NCI-H345 (cell line): ENCODE measurements at places on chromosomes 3 and 15.

GRCh38 chr15:94238539-94239118 is 7.3 kb downstream of the MCTP2 start:
- DNase-seq = no peak

DNA sequence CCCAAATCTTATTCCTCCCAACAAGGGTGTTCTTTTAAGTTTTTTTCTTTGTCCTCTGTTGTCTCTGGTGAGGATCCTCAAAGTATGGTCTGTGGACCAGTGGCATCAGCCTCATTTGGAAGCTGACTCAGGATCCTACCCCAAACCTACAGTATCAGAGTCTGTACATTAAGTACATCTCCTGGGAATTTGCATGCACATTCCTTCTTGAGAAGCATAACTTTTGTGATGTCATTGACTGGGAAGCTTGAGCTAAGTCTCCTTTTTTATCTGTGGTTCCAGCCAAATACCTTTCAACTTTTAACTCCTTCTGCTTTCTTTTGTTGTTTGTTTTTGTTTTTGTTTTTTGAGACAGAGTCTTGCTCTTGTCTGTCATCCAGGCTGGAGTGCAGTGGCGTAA is 40.5 kb downstream of the ARMC8 start:
- no peak for DNase-seq

DNA sequence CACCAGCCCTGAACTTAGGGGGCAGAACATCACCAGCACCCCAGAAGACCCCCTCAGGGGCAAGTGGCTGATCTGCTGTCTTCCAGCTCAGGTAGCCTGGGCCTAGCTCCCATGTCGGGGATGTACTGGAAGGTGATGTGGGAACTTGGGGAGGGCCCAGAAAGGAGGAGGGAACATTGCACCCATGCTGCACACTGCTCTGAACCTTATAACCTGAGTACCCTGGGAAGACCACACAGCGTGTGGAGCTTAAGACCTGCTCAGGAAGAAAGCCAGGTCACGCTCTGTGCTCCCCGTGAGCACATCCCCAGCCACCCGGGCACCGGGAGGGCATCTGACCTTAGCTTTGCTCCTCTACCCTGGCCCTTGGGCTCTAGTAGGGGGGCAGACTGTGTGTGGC is 159.4 kb downstream of the ATP10A start:
- no peak for DNase-seq

DNA sequence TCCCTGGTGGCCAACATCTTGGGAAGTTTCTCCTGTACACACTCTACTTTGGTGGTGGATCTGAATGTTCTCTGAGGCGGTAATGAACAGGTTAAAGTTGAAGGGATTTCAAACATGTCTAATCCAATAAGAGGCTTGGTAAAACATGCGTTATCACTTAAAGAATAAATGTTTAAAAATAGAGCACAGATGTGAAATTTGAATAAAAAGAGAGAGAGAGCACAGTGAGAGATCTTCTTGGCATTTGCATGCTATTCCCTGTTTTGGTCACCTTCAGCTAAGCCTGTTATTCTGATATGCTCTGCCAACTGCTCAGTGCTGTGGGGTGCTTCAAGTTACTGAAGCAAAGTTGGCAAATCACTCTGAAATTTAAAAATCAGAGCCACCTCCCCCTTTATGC is 237.7 kb upstream of the WNT5A start:
- no peak for DNase-seq

- DNase-seq = no peak
These were observed 227.8 kb upstream of the LYSMD4 start for GRCh38 chr15:99961011-99961441.

- DNase-seq = no peak
These were observed 139.7 kb upstream of the SMAD3 start for GRCh38 chr15:66925721-66926120.

DNA sequence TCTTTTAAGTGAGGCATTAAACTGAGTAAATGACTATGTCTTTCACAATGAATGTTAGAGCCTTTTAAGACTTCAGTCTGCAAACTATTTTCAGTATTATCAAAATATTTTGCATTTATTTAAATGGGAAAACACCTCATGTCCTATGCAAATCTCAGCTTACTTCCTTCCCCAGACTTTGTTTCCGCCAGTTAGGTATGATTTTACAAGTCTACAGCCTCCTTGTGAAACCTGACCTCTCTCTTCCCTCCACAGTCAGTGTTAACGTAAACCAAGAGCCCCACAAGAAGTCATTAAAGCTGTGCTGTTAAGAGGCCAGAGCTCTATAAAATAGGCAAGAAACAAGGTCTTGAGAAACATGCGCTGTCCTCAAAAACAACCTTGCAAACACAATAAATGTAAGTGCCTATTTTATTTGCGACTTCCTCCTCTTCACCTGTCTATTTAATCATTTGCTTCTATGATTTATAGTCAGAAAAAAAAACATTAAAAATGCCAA is 48.3 kb downstream of the PRTG start:
- DNase-seq = no peak

- DNase-seq = no peak
These were observed 142.0 kb upstream of the PDZRN3 start for GRCh38 chr3:73766599-73767381.

DNA sequence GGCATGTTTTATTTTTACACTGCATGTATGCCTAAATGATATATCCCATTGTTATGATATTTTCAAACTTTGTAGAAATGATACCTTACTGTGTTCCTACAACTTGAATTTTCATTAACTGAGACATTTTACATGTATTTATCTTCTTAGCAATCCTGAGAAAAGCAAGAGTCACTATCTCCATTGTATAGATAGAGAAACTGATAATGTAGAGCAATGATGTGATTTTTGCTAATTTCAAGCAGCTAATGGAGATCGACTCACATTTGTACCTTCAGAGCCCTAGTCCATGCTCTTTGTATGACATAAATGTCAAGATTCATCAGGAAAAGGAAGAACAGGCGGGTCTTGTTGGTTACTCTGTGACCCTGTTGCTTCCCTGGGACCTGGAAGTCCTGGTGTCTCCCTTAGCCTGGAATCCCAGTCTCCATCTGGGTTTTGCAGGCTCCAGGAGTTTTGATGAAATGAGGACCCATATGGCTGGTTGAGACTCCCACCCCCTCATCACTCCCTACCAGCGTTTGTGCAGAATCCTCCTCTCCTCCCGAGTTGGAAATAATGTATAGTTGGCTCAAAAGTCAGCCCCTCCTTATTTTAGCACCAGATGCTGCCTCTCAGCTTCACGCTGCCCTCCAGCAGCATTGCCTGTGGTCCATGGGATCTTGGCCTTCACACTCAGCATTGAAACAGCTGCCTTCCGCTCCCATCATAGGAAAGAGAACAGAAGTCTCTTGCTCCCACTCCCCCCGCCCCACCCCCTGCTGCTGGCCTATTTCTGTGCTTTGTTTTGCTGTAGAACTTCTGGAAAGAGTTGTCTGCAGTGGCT is 67.1 kb downstream of the APBA2 start:
- DNase-seq = no peak

DNA sequence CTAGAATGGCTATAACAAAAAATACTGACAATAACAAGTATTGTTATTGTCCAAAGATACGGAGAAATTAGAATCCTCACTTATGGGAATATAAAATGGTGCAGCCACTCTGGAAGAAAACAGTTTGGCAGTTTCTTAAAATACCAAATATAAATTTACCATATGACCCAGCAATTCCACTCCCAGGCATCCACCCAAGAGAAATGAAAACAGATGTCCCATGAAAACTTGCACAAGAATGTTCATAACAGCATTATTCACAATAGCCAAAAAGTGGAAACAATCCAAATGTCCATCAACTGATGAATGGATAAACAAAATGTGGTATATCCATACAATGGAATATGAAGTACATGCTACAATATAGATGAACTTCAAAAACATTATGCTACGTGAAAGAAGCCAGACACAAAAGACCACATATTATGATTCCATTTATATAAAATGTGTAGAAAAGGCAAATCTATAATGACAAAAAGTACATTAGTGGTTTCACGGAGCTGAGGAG is 9.4 kb downstream of the AAGAB start:
- no peak for DNase-seq

GRCh38 chr3:127413318-127413673 is 125.5 kb upstream of the PRR20G start:
- no peak for DNase-seq

DNA sequence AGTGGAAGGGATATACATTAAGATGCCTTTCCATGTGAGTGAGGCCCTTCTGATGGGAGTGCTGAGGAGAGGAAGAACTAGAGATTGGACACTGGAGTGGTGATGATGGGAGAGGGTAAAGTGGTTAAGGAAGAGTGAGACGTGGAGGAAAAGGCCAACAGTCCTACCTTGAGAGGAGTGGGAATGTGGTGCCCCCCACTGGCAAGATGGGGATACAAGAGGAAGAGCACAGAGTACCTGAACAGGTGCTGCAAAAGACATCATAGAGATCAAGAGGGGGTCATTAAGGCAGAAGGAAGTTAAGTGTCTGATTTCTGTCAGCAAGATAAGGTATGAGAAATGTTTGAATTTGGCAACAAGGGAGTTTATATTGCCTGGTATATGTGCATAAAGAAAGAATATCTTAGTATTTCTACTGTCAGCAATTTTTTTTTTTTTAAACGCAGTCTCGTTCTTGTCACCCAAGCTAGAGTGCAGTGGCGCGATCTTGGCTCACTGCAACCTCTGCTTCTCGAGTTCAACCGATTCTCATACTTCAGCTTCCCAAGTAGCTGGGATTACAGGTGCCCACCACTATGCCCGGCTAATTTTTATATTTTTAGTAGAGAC is 34.0 kb downstream of the ARIH2 start:
- DNase-seq = no peak

GRCh38 chr15:40743485-40743901 is 11.6 kb downstream of the RMDN3 start:
- no peak for DNase-seq

DNA sequence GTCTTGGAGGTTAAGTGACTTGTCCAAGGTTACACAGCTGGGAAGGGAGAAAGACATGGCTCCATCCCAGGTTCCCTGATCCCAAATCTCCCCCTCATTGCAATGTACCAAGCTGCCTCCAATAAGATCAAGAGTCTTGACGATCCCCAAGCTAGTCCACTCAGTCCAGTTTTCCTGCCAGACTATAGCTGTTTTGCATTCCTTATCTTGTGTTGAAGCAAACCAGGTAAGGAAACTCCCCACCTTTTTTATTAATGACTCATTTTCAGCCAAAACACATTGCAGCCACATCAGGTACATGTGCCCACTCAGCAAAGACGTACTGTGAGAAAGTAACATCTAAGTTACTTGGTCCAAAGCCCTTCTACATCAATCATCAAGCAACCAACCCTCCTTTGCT is 41.9 kb downstream of the LIPC start:
- DNase-seq = no peak

DNA sequence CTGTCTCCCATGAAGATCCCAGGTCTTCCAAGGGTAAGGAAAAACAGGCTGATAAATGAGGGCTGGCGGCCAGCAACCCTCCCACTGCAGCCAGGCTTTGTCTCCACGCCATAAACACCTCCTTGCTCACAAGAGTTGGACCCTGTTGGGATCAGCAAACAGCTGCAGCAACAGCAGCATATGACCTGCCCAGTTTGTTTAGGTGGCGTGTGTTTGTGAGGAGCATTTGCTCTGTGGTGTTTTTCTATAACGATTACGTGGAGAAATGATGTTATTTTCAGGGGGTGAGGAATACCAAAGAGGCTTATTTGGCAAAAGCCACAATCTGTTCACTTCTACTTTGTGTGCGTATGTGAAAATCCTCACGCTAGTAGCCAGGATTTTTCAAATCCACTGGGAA is 58.5 kb downstream of the RFTN1 start:
- no peak for DNase-seq

DNA sequence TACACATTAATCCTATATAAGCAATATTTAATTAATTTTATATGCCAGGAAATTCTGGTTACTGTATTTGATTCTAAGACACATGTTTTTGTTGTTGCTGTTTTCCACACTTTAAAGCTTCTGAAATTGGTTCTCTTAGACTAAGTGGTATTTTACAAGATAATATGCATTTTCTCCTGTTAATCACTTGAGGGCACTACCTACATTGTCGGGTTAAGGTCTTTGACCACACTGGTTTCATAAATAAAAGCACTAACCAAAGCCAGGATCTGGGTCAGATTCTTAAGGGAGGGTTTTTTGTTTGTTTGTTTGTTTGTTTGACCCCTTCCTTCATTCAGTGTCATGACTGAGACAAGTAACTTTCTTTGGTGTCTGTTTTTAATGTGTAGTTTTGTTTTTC is 590.2 kb downstream of the RBMS3 start:
- DNase-seq = no peak

GRCh38 chr3:33211444-33211843 is 7.2 kb downstream of the SUSD5 start:
- DNase-seq = no peak
